Cardiac septum (tissue), 1 donor: ENCODE measurements at places on chromosomes 6 and 20. TPM values are rescaled to one million over a fixed set of nuclear protein-coding genes. Genes with fewer than 3 reads are reported as not detected.

HDGFL1 gene
- total RNA-seq: not detected

MCUR1 gene
- total RNA-seq: 31.8 TPM

MAFB gene
- total RNA-seq: 6.8 TPM

FBXO9 gene
- total RNA-seq: 96.4 TPM

ANKRD66 gene
- total RNA-seq: not detected

SRC gene
- 5.0 TPM for total RNA-seq

CLPSL1 gene
- total RNA-seq: not detected

SLC13A3 gene
- total RNA-seq: 0.57 TPM

HLA-C gene
- 237 TPM for total RNA-seq

ENPP3 gene
- 0.16 TPM for total RNA-seq
